ENCODE measurements at places on chromosomes 1 and 21. TPM values are rescaled to one million over a fixed set of nuclear protein-coding genes. Genes with fewer than 3 reads are reported as not detected.

RBP7 gene
- 5.1 TPM for total RNA-seq

KCNJ10 gene
- not detected for total RNA-seq

HPCA gene
- total RNA-seq: 0.42 TPM

NES gene
- total RNA-seq: 1.1 TPM

UQCRHL gene
- total RNA-seq: 6.6 TPM

SYT14 gene
- 0.05 TPM for total RNA-seq

HOOK1 gene
- 0.16 TPM for total RNA-seq

Data from A549 treated with AZD2906 at 1 μM for 4 hours (cell line).